Caco-2 (cell line): ENCODE measurements at places on chromosomes 6 and 20.
A peak's percentile ranks its signal among the peaks of the same experiment; 100 is the strongest.

DNA sequence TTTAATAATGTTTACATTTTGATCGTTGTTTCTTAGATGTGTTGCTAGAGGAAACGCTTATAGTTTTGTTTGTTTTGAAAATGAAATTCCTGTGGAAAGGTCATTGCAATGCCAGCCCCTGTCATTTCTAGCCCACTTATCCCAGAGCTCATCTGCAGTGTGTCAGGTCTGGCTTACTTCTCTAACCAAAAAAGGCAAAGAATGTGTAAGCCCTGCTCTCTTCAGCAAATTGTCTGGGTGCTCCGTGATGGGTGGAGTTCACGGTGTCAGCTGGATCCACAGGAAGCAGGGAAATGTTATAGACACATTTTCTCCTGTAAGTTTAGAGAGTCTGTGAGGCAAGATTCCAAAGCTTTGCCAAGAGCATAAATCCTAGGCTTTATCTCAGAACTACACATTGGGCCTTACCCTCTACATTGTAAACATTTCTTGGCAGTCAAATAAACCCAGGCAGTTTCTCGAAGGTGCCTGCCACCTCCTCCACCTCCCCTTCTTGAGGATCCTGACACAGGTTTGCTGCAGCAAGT, 50.9 kb downstream of the RPRD1B start:
- no peak for DNase-seq

- no peak for DNase-seq
These were observed 21.3 kb downstream of the SPATA2 start for GRCh38 chr20:49894073-49894470.

DNA sequence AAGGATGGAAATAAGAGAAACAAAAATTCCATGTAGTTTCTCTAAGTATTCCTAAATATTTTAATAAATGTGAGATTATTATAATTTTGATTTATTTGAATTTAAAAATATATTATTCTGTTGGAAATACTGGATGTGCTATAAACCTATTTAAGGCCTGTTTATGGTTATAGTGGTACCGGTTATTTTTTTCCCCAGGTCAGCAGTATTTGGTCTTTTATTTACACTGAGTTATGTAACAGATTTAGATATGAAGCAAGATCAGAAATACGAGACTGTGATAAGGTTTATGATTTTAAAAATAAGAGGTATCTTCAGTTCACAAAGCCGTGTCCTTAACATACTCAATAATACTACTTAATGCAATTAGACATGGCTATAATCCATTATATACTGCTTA, 634.3 kb upstream of the POU3F2 start:
- DNase-seq, result no peak

GRCh38 chr20:4051413-4052138, 36.2 kb upstream of the RNF24 start:
- DNase-seq, result no peak

- no peak for DNase-seq
These were observed 139.5 kb upstream of the AGPAT4 start for GRCh38 chr6:161413355-161413771.

GRCh38 chr6:31441365-31442267, 38.2 kb downstream of the MICA start:
- peak; percentile 75 for DNase-seq

DNA sequence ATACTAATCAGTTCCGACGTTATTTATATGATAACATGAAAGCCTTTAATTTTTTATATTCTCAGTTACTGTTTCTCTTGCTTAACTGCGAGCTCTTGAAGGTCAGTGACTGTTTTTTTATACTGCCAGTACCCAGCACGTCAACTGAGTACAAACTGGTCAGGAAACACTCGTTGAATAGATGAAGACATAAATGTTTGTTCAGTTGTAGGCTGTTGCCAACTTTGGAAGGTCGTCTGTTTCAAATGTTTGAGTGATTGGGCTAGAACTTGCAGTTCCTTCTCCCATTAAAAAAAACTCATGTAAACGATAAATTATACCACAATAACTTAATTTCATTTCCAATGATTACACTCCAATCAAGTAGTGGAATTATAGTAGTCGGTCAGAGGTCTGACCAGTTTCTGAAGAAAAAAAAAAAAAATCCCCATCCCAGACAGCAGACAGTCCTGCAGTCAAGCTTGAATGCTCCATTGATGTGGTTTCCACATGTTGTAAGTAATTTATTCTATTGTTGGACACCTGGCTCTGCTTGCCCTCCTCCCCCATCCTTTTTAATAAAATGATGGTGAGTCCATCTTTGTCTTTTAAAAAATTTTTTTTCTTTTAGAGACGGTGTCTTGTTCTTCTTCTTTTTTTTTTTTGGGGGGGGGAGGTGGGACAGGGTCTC, 81.1 kb downstream of the SASH1 start:
- no peak for DNase-seq
